DND-41 (cell line): ENCODE measurements at places on chromosomes 11 and 22.
A peak's percentile ranks its signal among the peaks of the same experiment; 100 is the strongest.

DNA sequence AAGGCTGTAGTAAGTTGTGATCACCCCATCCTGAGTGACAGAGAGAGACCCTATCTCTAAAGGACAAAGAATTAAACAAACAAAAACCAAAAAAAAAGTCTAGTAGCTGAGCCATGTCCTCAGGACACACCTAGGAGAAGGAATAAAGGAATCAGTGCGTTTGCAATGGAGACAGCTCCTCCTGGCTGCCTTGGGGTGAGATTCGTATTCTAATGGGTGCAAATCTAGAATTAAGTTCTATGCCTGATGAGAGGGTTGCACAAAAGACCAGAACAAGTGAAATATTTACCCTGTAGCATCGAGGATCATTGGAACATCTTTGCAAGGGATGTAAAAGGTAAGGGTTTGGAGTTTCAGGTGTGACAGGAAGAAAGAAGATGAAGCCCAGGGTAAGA, 70.3 kb upstream of the BMAL1 start:
- no peak for DNase-seq

DNA sequence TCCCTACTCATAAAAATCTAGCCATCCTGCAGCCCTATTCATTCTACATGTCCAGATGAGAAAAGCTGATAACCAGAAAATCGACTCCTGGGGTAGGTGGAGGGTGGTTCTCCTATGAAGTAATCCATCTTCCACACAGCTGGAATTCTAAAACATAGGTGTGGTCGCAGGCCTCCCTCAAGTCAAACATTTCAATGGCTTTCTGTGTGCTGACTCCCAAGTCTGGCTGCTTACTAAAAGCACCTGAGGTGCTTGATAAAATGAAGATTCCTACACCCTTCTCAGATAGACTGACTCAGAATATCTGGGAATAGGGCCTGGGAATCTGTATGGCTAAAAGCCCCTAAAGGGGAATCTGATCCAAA, 26.1 kb downstream of the IRAG1 start:
- no peak for DNase-seq

- DNase-seq, result no peak
Observed at GRCh38 chr11:10592331-10592730, 23.9 kb upstream of the LYVE1 start.

- DNase-seq, result no peak
Observed at GRCh38 chr22:45292731-45293442, 8.1 kb downstream of the UPK3A start.

DNA sequence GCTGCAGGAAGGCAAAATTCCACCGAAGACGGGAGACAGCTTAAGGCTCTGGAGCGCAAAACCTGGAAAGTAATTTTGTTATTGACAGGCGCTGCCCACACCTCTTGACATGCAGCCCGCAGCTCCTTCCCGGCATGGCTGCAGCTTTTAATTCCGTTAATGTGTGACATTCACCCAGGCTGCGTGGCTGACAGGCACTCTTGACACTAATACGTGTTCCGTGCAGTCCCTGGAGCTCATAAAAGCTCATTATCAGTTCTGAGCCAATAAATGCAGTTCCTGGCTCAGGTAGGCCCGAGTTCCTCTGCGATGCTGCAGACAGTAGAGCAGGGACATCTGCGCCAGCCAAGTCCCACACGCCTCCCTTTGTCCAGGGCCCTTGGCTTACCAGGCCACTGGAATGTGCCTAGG, 34.8 kb downstream of the TSPAN18 start:
- no peak for DNase-seq

- no peak for DNase-seq
Observed at GRCh38 chr22:40367342-40367741, 3.1 kb upstream of the SGSM3 start.

- DNase-seq, result no peak
Observed at GRCh38 chr22:44363013-44363979, 50.5 kb upstream of the SHISAL1 start.

DNA sequence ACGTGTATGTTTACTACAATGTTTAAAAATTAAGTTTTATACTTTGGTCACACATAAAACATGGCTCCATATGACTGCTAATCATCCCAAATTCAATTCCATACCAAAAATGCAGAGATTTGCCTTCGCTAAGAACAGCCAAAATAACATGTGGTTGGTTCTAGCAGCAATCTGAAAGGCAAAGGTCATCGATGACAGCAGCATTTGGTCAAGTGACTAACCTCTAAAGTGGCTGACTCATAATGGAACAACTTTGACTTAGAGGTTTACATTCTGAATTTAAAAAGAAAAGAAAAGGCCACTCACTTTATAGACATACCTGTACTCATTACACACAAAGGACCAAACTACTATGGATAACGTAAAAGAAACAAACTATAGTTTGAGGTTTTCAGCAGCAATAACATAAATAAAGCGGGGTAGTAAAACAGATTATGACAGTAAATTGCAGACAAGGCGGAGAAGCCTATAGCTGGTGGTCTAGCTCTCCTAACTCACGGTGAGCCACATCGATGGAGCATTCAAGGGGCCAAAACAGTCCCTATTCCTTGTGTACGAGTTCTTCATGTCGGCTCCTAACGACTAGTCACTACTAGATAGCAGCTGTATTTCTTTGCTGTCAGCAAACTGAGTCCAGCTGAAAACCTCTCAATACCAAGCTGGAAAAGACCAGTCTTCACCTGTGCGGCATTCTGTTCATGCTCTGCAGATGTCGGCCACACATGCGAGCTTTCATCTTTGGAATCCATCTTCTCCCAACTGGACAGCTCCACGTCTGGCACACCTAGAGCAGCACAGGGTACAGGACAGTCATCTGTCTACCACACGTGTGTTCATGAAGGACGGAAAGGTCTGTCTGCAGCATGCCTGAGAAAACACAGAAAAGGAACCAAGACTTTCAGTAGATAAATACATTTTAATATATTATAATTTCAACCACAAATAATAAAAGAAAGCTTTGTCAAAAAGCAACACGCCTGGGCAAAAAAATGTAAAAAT, 42.1 kb downstream of the PRDM10 start:
- DNase-seq, result no peak

DNA sequence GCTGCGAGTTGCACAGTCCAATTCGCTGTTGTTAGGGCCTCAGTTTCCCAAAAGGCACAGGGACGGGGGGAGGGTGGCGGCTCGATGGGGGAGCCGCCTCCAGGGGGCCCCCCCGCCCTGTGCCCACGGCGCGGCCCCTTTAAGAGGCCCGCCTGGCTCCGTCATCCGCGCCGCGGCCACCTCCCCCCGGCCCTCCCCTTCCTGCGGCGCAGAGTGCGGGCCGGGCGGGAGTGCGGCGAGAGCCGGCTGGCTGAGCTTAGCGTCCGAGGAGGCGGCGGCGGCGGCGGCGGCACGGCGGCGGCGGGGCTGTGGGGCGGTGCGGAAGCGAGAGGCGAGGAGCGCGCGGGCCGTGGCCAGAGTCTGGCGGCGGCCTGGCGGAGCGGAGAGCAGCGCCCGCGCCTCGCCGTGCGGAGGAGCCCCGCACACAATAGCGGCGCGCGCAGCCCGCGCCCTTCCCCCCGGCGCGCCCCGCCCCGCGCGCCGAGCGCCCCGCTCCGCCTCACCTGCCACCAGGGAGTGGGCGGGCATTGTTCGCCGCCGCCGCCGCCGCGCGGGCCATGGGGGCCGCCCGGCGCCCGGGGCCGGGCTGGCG, at the start of gene BCR:
TSS of gene BCR (plus strand) at position 209 of the 592 bp plus-strand sequence. CDS start 452 bp downstream, outside the sequence.
- DNase-seq, result peak; percentile 62

- DNase-seq, result no peak
Observed at GRCh38 chr11:72243173-72244059, 560 bp downstream of the PHOX2A start.

DNA sequence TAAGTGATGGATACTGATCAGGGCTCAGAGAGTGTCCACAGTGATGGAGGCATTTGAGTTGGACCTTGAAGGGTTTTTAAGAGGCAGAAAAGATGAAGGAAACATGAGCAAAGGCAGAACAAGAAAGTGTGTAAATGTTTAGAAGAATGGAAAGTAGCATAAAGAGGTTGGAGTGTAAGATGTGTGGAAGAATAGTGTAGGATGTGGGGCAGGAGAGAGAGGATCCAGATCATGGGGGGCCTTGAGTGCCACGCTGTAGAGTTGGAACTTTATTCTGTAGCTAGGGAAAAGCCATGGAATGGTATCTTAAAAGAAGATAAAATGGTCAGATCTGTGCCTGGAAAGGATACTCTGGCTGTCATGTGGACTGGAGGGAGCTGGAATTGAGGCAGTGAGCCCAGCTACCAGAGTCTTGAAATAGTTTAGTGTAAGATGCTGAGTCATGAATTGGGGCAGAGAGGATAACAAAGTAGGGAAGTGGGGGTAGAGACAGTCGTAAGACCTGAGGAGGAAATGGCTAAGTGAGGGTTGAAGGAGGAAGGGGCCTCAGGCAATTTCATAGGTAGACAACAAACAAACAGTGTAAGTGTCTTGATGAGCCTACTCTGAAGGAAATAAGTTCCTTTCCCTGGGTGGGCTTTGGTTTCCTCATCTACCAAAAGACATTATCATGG, 6.7 kb downstream of the KCNE3 start:
- DNase-seq, result no peak

GRCh38 chr22:36056980-36057379, 28.4 kb upstream of the RBFOX2 start:
- no peak for DNase-seq

DNA sequence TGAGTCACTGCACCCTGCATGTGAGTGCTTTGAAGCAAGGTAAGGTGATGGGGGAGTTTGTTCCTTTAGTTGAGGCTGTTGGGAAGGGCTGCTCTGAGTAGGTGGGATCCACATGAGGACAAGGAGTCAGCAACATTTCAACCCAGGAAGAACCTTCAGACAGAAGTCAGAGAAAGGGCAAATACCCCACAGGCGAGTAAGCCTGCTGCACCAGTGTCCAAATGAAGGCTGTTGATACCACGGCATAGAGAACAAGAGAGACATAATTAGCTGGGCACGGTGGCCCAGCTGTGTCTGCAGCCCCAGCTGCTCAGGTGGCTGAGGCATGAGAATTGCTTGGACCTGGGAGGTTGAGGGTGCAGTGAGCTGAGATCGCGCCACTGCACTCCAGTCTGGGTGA, 54.3 kb upstream of the CLMP start:
- DNase-seq, result no peak

DNA sequence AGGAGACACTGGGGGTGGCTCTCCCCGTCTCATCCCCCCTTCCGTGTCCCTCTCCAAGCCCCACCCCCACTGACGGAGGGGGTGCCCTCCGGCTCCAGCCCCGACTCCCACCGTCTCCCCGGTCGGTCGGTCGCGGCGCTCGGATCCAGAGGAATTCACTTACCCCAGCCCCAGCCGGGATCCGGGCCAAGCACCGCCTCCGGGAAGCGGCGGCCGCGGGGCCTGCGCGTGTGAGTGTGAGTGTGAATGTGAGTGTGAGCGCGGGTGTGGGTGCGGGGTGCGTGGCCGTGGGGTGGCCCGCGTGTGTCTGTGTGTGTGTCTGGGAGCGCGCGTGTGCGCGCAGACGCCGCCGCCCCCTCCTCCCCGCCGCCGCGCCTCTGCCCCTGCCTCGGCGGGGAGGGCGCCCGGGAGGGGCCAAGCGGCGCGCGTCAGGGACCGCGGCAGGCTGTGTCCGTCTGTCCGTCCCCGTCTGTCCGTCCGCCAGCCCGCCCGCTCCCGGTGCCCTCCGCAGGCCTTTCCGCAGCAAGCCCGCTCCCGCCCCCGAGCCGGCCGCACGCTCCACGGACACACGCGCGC, at the start of gene ELFN2:
TSS of gene ELFN2 (minus strand) at position 345 of the 576 bp plus-strand sequence. CDS start 51,945 bp downstream, outside the sequence.
- DNase-seq, result no peak

- DNase-seq, result no peak
Observed at GRCh38 chr11:90822996-90823395, 600.1 kb upstream of the CHORDC1 start.

DNA sequence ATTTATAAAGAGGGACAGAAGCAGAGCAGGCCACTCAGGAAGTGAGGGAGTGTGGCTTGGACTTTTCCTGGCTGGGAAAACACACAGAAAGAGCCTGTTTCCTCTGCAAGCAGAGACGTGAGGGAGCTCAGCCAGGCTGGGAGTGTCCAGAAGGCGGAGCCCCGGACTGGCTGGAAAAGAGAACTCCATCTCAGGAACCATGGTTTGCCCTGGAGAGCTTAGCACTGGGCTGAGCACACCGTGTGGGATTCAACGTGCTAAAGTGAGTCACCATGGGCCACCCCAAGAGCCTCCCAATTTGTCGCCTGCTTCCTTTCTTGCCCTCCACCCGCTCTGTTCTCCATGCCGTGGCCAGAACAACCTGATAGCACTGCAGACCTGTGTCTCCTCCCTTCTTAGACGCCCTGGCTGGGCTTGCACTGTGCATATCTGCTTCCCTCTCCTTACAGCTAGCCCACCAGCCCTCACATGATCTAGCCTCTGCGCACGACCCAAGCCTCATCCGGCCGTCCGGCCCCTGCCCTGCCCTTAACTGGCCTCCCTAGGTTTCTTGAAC, 51.8 kb downstream of the GALNT18 start:
- DNase-seq, result no peak

DNA sequence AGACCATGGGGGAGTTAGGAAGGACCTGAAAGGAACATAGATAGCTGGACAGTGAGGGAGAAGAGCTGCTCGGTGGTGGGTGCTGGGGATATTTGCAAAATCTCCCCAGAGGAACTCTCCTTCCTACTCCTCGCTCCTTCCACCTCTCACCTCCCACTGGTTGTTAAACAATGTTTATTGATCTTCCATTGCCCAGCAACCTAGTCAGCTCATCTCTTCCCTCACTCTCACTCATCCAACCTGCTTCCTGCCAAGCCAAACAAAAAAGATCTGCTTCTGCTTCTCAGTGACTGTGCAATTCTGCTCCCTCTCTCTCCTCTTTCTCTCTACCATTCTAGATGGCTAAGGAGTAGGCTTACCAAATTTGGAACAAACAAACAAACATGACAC, 115.0 kb downstream of the SLC1A2 start:
- no peak for DNase-seq

DNA sequence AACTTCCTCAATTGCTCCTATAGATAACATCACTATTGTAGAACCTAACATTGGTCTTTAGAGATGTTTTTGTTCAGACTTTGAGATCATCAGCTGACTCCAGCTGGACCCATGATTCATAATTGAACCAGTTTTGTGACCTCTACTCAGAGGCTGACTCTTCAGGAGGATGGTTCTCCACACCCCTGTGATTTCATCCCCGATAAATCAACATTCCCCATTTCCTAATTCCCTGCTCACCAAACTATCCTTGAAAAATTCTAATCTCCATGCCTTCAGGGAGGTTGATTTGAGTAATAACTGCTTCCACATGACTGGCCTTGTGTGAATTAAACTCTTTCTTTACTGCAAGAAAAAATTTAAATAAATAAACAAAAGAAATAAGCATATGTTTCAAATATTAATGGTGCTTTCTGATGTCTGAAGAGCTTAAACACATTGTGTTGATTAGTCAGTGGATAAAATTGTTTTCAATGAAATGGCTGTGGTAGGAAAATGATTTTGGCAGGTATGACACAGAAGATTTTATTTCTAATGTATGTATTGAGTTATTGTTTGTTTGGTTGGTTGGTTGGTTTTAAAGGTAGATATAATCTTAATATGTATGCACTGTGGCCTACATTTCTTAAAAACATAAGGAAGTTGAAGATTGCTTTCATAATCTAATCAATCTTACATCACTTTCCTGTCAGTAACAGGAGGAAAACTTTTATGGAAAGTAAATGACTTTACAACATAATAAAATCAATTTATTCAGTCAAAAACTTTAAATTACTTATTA, 427.9 kb upstream of the CCDC179 start:
- DNase-seq, result no peak
